ENCODE measurements at places on chromosomes 12 and 14.

- peak; percentile 6 for DNase-seq
Measured at GRCh38 chr14:74804219-74804825, 41.2 kb downstream of the YLPM1 start.

GRCh38 chr12:132633901-132634300, 15.3 kb downstream of the P2RX2 start:
- no peak for DNase-seq

GRCh38 chr14:53408175-53408879, 255.2 kb upstream of the DDHD1 start:
- no peak for DNase-seq

GRCh38 chr12:3744229-3744901, 8.5 kb downstream of the CRACR2A start:
- no peak for DNase-seq

DNA sequence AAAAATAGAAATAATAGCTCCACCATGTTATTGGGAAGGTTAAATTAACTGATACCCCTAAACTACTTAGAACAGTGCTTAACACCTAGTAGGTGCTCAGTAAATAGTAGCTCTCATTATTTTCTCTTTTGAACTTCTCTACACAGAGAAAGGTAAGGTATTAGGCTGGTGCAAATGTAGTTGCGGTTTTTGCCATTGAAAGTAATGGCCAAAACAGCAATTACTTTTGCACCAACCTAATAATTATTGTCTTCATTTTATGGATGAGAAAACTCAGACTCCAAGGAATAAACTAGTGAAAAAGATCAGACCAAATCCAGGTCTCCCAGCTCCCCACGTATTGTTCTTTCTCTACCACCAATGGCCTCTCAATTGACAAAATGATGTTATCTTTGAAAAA, 157.2 kb upstream of the TMPO start:
- no peak for DNase-seq

- DNase-seq, result no peak
Measured at GRCh38 chr12:43812926-43813325, 6.8 kb upstream of the TWF1 start.

DNA sequence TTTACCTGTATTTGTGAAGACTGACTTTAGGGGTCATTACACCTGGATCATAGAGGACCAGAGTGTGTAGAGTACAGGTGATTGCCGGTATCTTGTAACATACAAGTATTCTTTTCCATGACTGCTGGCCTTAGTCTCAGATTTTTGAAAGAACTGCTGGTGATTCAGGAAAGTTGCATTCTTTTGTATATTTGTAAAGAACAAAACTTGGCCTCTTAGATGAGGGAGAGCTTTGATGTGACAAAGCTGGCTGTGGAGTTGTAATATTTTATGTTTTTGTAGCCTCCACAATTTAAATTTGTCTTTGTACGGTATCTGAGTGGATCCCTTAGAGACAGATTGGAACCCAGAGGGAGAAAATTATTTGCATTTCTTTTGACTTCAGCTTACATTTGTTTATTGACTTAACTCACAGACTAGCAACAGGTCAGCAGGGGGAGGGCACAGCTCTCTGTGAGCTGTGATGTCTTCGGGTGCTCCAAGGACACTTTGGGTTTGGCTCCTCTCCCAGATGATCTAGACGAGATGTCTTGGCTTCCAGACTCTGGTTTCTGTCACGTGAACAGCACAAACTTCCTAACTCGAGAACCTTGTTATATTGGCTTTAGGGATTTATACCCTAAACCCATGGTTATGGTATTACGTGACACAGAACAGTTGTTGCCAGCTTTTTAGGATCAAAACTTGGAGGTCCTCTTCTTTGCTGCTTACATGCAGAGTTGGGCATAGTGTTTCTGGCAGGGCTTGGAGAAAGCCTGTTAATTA, 65.9 kb downstream of the DAAM1 start:
- no peak for DNase-seq

GRCh38 chr12:57058454-57058853, 8.5 kb upstream of the MYO1A start:
- no peak for DNase-seq

- DNase-seq, result no peak
Measured at GRCh38 chr12:65532162-65532561, 253.7 kb downstream of the MSRB3 start.

- no peak for DNase-seq
Measured at GRCh38 chr12:130686511-130686991, 29.5 kb downstream of the RIMBP2 start.

GRCh38 chr14:69999261-69999674, 120.1 kb downstream of the SMOC1 start:
- no peak for DNase-seq

DNA sequence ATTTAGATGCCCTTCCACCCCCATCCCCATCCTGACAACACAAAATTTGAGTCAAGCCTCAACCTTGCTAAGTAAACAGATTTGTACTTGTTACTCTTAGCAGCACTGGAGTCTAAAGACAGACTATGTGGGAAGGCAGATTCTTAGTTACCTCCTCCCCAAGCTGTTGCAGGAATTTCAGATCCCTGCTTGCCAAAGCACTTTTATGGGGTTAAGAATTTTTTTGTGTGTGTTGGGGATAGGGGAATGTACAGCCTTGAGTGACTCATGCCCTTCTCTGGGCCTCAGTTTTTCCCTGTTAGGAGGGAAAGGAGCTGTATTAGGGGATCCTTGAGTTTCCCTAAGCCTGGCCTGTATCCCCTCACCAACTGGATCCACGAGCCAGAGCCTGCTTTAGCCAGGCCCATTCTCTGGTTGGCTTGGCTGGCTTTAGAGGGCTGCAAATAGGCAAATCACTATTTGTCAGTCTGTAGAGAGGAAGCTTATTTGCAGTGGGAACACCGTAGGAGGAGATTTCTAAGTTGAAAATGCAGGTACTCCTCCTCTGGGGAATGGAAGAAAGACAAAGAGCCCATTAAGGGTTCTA, 27.7 kb upstream of the RNU6-8 start:
- DNase-seq, result no peak

DNA sequence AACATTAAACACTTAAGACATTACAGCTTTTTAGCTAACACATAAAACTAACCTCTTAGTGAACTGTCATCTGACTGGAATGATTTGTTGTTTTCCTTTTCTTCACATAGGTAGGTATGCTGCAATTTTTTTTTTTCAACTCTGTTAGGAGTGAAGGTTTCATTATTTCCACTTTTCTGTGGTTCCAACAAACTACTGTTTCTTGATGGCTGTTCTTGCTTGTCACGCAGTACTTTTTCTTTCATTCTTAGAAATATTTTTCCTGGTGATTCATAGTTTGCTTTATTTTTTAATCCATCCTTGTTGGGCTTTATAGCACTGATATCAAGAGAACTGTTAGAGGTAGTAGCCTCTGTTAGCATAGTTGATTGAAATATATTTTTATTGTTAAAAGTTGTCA, 6.3 kb downstream of the MIS18BP1 start:
- no peak for DNase-seq

DNA sequence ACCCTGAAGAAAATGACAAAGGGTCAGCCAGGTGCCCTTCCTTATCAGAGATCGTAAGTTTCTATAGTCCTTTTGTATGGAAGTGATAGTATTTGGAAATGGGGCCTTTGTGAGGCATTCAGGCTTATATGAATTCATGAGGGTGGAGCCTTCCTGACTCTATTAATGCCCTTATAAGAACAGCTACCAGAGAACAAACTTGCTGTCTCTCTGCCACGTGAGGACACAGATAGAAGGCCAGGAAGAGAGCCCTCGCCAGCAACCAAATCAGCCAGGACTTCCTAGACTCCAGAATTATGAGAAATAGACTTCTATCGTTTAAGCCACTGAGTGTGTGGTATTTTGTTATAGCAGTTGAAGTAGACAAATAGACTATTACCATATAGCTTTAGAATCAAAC, 36.7 kb downstream of the TRMT5 start:
- DNase-seq, result no peak

DNA sequence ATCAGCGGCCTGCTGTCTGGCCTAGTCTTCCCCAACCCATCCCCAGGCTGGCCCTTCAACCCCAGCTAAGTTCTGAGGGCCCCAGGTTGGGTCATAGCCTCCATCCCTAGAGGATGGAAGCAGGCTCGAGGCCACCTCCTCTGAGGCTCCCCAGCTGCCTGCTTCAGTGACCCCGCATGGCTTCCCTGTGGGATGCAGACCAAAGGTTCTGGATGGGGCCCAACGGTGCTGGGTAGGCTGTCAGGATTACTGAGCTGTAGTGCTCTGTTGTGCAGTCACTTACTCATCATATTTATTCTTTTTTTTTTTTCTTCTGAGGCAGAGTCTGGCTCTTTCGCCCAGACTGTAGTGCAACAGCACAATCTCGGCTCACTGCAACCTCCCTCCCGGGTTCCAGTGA, 92.0 kb downstream of the IRF2BPL start:
- DNase-seq, result no peak

DNA sequence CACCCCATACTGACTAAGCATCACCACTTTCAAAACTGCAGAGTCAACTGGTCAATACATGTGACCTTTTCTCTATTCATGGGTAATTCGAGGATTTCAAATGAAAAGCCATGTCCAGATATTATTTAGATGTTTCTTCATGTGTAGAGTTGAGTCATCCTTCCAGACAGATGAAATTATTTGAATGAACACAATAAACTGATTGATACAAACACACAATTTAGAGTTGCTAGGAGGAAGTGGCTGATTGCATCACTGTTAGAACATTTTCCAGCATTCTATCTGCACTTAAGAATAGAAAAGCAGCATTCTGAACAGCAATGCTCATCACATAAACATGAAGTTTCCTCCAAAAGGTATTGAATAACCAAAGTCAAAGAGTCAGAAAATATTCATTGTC, 273.5 kb upstream of the SOX5 start:
- DNase-seq, result no peak

DNA sequence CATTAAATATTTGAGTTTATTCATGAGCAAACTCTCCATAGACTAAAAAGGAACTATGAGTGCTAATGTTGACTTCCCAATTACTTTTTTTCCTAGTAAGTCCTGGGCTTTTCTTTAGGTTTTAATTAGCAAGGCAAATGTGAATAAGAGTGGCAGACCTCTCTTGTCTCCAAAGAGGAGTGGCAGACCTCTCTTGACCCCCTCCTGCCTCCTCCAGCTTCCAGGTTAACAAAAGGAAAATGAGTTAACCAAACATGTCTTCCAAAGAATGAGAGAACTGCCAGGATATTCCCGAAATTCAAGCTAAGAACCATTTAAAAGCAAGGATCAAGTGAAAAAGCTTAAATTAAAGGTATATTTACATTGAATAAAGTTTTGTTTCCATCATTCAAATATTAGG, 253.2 kb downstream of the MDGA2 start:
- no peak for DNase-seq

DNA sequence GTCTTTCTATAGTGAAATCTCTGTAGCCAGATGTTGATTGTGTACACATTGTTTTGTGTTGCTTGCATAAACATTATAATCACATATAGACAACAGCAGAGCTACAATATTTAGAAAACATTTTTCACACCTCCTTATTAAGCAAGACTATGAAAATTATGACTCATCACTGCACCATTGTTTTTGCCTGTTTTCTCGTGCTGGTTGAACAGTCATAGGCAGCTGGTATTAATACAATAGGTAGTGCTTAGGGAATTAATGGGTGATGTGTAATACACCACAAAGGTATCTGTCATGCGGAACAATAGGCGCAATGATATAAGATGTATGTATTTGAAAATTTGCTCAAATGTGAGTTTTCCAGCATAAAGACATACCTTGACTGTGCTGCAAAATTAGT, 449.3 kb downstream of the FOXG1 start:
- DNase-seq, result no peak

GRCh38 chr12:91954326-91954725, 191.3 kb downstream of the BTG1 start:
- DNase-seq, result no peak

- DNase-seq, result no peak
Measured at GRCh38 chr14:104080376-104081260, 4.9 kb upstream of the ASPG start.

- no peak for DNase-seq
Measured at GRCh38 chr14:100538351-100539002, 48.7 kb downstream of the BEGAIN start.

- no peak for DNase-seq
Measured at GRCh38 chr12:64903479-64904152, 79.2 kb downstream of the TBC1D30 start.

DNA sequence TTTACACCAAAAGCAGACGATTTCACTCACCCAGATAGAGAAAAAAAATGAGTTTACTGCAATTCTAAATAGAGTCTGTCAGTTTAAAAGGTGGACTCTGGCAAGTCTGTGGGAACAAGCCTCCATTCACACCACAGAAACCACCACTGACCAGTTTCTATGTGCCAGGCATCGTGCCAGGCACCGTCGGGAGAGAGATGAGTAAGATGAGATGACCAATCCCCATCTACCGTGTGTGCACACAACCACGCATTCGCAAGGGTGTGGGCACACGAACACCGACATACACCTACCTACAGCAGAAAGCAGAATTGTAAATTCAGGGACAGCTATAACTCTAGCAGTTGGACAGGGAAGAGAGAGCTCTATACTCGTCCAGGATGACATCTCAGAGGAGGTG, 58.3 kb downstream of the PRIMA1 start:
- DNase-seq, result no peak

GRCh38 chr12:54419088-54419887, at the start of gene ITGA5:
Gene ITGA5 (minus strand): TSS chr12:54419266. CDS start chr12:54419198, 68 bp downstream.
- no peak for DNase-seq

GRCh38 chr14:96978525-96979272, 181.5 kb downstream of the VRK1 start:
- DNase-seq, result no peak

DNA sequence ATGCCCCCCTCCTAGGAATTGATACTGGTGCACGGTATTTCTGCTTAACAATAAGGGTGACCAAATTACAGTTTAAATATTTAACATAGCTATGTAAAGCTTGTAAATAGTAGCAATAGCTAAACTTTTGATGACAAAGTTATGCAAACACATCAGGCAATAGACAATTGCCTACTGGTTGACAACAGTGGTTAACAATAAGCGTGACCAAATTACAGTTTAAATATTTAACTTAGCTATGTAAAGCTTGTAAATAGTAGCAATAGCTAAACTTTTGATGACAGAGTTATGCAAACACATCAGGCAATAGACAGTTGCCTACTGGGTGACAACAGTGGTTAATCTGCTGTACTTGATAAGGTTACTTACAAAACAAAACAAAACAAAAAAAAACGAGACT, 886.5 kb upstream of the FLRT2 start:
- DNase-seq, result no peak

GRCh38 chr12:121061831-121062230, 22.8 kb upstream of the OASL start:
- DNase-seq, result no peak
